ENCODE measurements at places on chromosomes 16 and 17.

GRCh38 chr17:43330876-43331639, 67.7 kb upstream of the ARL4D start:
- no peak for DNase-seq

DNA sequence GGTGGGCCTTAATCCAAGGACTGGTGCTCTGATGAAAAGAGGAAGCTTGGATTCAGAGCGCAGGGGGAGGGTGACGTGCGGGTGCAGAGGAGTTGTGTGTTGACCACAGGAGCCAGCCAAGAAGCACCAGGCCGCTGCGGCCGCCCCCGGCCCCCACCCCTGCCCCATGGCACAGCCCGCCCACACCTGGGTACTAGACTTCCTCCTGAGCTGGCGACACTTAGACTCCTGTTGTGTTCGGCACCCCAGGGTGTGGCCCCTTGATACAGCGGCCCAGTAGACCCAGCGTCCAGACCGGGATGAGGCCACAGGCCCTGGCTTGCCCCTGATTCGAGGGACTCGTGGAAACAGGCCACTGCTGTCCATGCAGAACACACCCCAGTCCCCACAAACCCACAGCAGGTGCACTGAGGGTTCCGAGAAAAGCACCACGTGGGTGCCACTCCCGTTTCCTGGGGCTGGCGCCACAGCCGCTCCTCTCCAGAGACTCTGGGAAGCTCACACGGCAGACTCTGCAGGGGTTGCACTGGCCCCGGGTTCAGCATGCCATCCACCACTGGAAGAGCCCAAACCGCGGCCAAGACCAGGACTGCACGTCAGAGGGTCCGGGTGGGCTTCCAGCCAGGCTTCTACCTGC, 5.7 kb upstream of the SNAI3 start:
- DNase-seq, result no peak

- DNase-seq, result no peak
These were observed 60.2 kb upstream of the ZKSCAN2 start for GRCh38 chr16:25317732-25318316.

DNA sequence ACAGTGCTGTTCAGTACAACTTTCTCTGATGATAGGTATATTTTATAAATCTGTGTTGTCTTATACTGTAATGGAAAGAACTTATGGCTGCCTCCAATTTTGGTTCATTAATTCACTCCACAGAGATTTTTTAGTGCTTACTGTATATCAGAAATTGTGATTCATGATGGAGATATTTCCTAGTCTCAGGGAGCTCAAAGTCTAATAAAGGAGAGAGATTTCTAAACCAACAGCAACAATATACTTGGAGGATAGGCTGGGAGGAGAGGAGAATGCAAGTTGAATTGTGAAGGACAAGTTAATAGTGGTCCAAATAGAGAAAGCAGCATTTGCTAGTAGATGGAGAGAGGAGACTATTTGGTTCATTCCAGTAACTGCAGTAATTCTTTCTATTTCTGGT, 63.5 kb downstream of the TANC2 start:
- DNase-seq, result no peak

DNA sequence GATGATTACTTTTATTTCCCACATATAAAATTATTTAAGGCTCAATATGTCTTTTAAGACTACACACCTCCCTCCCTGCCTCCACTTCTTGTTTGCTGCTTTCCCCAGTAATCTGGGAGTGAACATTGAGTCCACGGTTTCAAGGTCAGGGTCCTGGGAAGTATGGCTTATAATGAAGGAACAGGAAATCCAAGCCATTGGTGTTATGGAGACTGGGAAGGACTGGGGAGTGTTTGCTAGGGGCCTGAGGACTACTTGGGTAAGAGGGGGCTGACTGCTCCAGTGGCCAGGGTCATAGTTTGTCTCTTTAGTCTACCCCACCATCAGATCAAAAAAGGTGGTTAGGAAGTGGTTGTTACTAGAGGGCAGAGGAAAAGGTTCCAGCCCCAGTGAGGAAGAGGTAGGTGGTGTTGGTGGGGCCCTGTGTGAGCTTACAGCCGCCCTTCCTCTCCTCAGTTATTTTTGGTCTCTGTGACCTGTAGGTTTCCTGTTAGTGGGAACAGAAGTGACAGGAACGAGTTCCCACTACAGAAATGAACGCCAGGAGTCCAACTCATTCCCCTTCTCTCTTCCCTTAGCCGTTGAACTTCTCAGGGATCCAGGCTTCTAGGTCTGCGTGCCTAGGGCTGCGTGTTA, 742 bp upstream of the SLC16A13 start:
- DNase-seq, result no peak

- DNase-seq, result no peak
These were observed 469.9 kb downstream of the MAF start for GRCh38 chr16:79130616-79131015.

DNA sequence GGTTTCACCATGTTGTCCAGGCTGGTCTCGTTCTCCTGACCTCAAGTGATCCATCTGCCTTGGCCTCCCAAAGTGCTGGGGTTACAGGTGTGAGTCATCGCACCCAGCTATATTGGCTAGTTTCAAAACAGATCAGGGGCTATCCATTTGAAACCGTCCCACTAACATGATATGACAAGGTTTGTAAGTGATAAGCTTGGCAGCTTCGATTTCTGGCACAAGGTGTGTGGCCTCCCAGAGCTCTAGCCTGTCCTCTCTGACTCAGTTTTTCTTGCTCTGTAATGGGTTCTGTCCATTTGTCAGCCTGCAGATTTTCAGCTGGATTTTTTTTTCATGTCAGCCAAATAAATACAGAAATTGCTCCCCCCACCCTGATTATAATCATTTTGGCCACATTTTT, 31.8 kb upstream of the TENT4B start:
- DNase-seq, result no peak

DNA sequence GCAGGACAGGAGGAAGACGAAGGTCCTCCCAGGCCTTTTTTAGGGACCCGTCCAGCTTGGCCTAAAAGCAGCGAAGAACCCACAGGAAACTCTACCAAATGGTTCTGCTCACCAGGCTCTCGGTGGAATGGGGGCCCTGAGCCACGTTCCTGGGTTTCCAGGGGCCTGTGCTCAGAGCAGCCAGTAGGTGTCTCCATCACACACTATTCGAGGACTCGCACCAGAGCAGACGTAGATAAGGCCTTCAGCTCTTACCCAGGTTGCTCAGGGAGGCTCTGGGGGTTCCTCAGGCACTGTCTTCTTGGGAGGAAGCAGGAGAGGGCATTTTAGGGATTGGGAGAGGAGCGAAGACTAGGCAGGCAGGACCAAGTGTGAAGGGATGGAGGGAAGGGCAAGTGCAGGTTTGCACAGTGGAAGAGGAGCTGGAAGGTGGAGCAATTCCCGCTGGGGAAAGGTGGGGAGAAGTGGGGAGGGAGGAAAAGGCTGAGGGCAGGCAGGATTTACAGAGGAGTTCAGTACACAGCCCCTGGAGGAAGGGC, 157.1 kb downstream of the RGS9 start:
- DNase-seq, result peak; percentile 26

DNA sequence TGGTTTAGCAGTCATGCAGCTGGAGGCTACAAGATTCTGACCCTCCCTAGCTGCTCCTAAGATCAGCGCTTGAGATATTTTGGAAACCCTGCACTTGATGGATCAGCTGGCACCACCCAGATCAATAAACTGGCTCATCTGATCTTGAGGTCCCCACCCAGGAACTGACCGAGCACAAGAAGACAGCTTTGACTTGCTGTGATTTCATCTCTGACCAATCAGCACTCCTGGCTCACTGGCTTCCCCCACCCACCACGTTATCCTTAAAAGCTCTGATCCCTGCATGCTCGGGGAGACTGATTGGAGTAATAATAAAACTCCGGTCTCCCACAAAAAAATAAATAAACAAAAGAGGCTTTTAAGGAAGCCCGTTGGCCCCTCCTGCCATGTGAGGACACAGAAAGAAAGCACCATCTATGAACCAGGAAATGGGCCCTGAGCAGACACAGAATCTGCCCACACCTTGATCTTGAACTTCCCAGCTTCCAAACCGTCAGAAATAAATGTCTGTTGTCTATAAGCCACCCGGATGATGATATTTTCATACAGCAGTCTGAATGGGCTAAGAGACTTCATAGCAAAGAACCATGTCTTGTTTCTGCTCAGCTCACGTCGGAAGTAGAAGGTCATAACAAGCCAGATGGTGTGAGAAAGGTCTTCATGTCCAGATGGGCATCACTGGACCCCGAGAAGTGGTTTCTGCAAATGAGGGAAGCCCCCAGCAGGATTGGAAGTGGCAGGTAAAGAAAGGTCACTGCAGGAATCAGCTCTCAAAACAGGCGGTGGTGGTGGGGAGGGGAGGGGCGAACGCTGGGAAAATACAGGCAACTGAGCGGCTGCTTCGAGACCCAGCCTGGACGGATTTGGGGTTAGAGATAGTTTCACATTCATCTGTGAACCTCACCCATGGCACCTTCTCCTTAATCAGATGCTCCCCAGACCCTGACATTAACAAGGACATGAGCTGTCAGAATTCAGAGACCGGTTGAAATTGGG, 19.8 kb upstream of the RPH3AL start:
- no peak for DNase-seq

- no peak for DNase-seq
These were observed 53.1 kb downstream of the CLEC16A start for GRCh38 chr16:10997485-10997884.

- no peak for DNase-seq
These were observed 37.3 kb upstream of the ANKFY1 start for GRCh38 chr17:4301066-4301465.

DNA sequence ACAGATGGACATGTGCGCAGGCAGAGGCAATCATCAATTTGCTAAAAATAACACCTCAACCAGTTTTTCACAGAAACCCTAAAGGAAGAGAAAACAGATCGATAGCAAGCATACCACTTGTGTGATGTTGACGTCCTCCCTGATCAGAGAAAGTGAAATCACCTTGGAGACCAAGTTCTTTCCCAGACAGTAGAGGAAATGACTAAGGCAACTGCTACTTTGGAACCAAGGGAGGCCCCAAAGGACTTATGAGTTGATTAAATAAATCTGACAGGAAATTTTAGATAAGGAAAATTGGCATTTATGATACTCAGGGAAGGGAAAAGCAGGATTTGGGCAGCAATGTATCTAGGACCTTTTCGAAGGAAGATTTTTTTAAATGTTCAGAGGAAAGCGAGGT, 267.1 kb upstream of the ASIC2 start:
- DNase-seq, result no peak

- no peak for DNase-seq
These were observed 20.7 kb downstream of the CD7 start for GRCh38 chr17:82296511-82297279.

DNA sequence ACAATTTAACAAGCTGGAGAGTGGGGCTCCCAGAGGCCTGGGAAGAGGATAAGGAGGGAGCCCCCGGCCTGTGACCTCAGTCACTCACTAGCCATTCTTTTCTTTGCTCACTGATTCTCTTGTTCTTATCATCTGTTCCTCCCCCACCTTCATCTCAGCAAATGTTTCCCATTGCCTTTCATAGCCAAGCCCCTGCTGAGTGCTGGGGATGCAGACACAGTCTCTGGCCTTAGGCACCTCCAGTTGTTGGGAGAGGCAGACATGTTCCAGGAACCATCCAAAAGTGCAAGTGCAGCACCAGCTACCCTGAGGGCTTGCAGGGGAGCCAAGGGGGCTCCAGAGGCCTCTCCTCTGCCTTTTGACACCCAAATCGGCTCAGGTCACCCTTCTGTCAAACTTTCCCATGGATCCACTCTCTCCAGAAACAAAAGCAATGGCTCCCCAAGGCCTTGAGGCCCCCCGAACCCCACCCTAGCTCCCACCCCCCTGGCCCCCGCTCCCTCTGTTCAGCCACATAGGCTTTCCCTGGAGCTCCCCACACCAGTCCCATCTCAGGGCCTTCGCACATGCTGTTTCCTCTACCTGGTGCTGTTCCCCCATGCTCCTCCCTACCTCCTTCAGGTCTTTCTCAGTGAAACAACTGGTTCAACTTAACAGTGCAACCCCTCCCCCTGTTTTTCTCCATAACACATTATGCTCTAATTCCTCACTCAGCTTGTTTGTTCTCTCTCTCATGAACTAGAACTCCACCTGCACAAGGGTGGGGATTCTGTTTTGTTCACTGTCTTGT, 14.9 kb upstream of the KCNJ12 start:
- DNase-seq, result no peak

- DNase-seq, result no peak
These were observed 19.1 kb upstream of the DOC2B start for GRCh38 chr17:200586-200985.

DNA sequence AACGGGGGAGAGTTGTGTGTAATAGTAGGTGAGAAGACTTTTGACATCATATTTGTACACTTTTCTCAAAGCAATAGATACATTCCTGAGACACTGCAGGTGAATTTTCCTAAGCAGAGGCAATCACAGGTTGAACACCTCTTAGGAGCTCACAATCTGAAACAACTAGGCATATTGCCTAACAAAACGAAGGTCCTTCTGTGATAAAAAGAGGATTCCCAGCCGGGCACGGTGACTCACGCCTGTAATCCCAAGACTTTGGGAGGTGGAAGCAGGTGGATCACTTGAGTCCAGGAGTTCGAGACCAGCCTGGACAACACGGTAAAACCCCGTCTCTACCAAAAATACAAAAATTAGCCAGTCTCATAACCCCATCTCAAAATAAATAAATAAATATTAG, 17.4 kb downstream of the NXN start:
- no peak for DNase-seq

DNA sequence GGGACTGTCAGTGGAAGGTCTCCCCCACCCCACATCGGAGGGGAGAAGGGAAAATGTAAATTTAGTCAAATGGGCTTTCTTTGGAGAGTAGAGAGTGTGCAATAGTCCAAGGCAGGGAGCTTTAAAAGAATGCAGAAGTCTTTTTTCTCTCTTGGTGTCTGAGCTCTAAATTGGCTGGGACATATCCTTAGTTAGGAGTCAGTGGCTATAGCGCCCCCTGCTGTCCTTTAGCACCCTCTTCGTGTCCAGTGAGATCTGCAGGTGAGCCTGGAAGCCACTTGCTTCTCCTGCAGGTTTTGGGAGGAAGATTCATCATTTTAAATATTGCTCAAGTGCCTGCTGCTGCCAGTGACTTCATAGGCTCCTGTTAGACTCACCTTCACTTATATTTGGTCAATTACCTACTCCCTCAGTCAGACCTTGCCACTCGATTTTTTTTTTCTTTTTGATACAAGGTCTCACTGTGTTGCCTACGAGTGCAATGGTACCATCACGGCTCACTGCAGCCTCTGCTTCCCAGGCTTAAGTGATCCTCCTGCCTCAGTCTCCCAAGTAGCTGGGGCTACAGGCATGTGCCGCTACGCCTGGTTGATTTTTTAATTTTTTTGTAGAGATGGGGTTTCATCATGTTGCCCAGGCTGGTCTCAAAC, 174.8 kb downstream of the PRKCB start:
- peak; percentile 75 for DNase-seq

- no peak for DNase-seq
These were observed 28.4 kb upstream of the HLF start for GRCh38 chr17:55236316-55236715.

DNA sequence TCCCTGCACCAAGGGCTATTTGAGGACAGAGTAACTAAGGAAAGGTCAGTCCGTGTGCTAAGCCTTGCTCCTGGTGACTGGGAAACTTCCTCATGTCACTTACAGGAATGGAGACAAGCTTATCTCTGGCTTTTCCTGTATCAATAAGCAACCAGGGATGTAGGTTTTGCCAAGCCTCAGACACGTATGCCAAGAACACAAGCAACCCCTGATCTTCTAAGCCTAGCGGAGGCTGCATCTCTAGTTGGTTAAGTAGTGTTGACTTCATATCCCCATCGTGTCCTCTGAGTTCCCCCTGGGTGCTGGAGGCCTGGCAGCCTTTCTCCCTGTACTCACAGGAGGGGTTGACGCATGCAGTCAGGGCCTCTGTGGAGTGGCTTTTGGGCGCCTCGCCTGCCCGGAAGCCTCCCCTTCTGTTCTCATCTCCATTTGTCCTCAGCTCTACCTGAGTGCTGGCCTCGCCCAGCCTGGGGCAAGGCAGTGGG, 1.4 kb upstream of the C1QTNF1 start:
- no peak for DNase-seq

GRCh38 chr16:85613604-85614337, 649 bp downstream of the GSE1 start:
- no peak for DNase-seq
